ENCODE measurements at places on chromosomes 6 and 20.

DNA sequence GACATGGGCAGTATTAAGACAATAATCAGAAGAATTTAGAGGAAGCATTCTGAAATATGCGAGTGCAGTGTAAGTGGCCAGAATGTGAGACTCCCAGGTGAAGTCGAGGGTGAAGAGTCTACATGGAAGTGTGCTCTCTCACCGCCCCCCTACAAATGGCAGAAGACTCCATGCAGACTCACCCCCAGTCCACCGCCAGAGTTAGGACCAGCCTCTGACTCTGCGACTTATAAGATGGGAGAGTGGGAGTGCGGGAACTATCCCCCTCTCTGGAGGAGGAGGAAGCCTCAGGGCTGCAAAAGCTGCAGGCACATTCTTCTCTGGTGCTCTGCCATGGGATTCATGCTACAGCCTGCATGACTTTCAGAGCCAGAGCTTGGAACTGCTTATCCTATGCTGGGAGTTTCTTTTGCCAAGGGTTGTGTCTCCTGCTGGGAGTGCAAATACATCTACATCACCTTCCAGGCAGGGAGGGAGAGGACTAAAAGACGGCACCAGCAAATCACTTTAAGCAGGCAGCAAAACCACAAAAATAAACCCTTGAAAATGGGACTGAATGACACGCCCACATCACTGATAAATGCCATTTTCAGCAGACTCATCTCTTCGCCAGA lies 206.7 kb upstream of the SULF2 start:
- DNase-seq, result no peak

GRCh38 chr20:48146877-48147276 lies 361.6 kb upstream of the SULF2 start:
- no peak for DNase-seq

GRCh38 chr6:149852180-149852579 lies 12.0 kb downstream of the LRP11 start:
- DNase-seq, result peak; percentile 26

DNA sequence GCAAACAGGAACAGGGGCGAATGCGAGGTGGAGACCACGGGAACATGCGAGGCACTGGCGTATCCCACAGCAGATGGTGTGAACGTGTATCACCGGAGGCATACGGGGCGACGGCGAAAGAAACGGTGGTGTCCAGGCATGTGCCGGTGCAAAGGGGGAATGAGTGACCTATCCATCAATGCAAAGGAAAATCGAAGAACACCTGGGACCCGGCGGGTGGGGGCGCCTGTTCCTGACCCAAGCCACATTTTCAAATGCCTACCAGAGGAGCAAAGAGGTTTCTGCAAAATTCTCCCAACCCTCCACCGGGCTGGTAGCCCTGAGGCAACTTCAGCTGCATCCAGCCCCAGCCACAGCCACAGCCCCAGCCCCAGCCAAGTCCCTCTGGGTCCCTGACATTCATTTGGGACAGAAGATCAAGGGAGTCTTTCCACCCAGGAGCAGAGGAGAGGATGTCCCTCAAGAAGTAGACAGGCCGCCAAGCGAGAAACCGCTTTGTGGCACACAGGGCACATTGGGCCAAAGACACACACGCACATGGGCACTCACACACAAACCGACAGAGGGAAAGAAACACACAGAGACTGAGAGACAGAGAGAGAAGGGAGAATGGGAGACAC lies 164.0 kb upstream of the ZNF337 start:
- no peak for DNase-seq

DNA sequence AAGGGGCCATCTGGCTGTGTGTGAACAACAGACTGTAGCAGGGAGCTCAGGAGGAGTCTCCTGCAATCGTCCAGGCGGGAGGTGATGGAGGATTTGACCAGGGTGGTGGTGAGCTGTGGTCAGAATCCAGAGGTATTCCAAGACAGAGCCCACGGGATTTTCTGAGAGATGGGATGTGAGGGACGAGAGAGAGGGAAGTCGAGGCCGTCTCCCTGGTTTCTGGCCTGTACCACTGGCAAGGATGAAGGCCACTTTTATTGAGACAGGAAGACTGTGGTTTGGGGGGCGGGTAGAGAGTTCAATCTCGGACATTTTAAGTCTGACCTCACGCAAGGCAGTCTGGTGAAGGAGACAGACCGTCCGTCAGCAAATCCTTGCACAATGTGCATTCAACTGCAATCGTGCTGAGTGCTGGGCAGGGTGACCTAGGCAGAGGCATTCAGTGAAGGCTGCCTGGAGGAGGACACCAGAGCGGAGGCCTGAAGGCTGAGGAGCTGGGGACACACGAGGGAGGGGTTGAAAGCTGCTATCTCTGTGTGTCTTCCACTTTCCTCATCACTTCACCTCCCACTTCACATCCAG lies 53.9 kb downstream of the PREX1 start:
- no peak for DNase-seq

GRCh38 chr6:36210182-36210581 lies 13.6 kb downstream of the BRPF3 start:
- no peak for DNase-seq

GRCh38 chr6:16947375-16948015 lies 154.4 kb upstream of the STMND1 start:
- DNase-seq, result peak; percentile 96

DNA sequence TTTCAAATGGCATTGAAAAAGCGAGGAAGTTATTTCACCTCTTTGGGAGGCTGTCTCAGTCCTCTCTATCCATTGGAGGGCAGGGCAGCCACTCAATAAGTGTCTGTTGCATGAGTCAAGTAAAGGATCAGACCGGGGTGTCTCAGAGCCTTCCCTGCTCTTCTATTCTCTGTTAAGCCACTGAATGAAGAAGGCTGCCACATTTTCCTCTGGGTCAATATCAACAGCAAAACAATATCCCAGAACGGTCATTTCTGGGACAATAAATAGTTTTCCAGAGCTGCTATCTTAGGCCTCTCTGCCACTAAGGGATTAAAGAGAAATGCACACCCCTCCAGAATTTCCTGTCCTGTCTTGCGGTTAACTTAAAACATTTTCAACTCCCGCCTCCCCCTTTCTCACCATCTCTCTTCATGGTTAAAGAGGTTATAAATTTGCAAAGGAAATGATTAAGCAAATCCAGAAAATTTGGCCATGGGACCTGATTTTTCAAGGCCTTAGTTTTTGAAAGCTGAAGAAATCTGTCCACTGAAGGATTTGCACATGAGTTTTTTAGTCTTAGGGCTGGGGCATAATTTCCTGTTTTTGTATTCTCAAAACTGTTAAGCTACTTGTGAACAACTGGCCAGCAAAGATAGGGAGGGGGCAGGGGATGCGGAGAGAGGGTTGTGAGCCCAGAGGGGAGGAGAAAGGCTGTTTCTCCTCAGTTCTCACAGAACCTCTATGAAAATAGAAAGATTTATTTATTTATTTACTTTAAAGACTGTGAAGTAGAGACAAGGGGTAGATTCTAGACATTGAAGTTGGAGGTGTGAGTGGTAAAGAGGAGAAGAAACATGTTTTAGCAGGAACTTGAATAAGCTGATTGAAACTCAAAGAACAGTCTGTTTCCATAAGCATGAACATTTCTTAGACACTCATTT lies 135.7 kb downstream of the BCAS1 start:
- peak; percentile 79 for DNase-seq

DNA sequence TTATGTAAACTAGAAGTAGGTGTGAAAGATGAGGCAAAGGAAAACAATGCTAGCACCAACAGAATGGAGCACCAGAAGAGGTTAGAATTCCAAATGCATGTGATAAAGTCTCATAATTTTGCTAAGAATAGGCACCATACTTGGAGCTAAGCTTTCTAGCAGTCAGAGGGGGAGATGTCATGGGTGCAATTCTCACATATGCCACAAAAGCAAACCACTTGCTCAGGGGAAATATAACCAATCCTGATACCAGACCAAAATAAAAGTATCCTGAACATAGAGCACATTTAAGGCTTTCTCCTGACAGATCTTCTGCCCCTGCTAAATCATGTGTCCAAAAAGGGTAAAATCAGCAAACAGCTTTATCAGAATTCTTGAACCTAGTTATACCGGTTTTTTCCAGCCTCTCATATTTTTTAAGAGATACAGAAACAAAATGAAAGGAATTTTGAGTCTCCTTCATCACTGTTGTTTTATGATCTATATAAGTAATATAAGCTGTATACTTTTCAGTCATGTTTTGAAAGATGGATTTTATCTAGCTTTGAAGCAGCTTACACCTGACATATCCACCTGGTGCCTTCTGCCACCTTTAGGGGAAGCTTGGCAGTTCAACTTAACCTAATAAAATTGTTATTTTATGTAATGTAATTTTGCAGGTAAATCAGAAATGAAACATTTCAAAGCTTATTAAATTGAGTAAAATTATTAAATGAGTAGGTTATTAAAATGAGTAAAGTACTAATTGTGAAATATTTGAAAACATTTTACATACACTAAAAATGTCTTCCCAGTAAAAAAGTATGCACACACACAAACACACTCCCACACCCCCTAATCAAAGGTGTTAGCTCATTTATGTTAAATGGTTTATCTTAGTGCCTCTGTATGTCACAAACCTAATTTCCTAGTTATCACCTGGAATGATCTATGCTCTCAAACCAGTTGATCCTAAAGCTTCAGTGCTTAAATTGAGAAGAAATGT lies 2.8 kb downstream of the SPO11 start:
- DNase-seq, result no peak

DNA sequence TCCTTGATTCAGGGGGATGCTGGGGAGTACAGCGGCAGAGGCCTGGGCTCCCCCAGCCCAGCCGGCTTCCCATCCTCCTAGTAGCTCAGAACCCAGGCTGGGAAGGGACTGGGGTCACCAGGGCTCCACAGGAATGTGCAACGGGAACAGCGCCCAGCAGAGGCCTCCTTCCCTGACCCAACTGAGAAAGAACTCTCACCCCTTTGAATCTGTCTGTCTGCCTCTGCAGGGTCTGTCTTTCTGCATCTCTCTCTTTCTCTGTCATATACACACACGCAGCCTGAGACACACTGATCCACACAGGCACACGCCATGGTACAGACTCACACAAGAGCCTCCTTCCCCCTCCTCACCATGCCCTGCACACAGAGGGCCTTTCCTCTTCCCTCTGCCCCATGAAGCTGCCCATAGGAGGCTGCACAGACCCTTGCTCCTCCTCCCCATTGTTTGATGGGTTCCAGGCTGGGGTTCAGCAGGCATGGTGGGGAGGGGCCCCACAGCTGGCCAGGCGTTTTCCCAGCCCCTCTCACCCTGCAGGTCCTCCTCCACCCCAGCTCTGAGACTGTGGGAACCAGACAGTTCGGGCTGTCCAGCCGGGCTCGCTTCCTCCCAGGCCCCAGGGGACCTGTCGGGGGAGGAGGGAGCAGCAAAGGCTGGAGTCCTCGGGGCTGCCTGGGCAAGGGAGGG lies 2.8 kb downstream of the FOXS1 start:
- DNase-seq, result peak; percentile 40

DNA sequence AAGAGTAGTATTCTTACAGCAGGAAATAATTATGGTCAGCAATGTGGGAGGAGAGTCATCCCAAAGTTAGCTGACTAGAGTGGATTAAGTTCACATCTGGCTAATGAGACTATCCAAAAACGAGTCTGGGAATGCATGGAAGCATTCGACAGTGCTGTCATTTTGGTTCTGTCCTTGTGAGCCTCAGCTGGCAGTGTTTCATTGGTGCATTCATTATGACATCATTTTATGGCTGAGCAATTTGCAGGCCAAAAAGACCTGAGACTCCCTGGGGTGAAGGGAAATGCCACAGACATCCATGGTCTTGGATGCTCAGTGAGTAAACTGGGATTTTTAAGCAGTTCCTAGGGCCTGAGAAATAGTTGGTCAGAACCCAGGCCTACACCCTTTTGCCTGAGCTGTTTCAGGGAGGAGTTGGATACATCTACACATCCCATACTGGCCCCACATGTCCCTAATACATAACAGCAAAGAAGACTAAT lies 196.4 kb upstream of the CCN2 start:
- peak; percentile 74 for DNase-seq

DNA sequence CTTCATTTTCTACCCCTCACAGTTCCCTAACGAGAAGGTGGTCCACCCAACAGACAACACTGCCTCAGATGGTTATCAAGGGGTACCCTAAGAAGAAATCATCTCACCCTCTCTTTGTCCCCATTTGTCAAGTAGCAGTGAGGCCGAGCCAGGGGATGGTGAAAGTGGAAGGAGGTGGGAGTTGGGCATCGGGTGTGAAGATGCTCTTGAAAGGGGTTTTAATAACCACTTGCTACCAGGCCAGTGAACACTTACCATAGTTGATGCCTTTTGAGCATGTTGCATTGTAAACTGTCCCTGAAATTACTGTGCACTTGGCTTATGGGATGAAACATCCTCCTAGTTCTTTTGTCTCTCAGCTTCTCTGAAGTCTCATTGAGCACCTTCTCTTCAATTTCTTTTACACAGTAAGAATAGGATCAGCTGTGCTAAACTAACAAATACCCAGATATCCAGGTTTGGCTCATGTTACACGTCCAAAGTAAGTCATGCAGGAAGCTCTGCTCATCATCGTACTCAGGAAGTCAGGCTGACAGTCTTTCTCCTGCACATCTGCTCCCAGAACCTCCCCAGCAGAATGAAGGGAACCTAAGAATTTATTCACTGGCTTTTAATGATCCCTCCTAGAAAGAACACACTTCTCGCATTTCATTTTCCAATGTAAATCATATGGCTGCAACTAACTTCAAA lies 13.3 kb downstream of the HLA-DPB1 start:
- DNase-seq, result no peak

DNA sequence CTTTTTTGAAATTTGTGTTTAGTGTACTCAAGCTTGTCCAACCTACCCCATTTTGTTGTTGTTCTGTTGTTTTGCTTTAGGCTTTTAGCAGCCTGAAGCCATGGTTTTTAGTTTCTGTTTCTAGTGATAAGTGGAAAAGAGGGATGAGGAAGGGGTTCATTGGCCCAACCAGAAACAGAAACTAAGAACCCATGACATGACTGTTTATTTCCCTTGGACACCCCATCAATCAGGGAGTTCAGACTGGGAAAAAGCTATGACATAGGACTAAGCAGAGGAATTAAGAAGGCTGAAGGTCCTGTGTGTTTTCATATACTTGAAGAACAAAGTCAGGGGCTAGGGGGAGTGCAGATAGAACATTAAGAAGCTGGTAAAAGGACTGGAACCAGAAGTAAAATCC lies 194.5 kb upstream of the THEMIS start:
- no peak for DNase-seq

DNA sequence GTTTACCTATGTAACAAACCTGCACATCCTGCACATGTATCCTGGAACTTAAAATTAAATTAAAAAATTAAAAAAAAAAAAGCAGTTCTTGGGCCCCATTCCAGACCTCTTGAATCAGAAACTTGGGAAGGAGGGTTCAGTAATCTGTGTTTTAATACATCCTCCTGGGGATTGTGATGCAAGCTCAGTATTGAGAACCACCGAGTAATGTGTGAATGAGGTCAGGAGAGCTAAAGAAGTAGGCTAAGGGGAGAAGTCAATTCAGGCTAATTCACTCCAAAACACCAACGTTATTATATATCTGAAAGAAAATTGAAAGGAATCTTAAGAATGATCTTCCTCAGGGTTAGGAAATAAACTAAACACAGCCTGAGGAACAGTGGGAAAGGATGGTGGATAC lies 120.4 kb downstream of the RNF144B start:
- DNase-seq, result peak; percentile 58

GRCh38 chr6:22457996-22458395 lies 111.4 kb upstream of the HDGFL1 start:
- DNase-seq, result peak; percentile 29
